Stimulated activated CD4-positive, alpha-beta T cell treated with anti-CD3 and anti-CD28 coated beads, Interleukin-2, amount 100 ng/mL, for 48 hours (primary cell): ENCODE measurements at places on chromosomes 12 and 14.

DNA sequence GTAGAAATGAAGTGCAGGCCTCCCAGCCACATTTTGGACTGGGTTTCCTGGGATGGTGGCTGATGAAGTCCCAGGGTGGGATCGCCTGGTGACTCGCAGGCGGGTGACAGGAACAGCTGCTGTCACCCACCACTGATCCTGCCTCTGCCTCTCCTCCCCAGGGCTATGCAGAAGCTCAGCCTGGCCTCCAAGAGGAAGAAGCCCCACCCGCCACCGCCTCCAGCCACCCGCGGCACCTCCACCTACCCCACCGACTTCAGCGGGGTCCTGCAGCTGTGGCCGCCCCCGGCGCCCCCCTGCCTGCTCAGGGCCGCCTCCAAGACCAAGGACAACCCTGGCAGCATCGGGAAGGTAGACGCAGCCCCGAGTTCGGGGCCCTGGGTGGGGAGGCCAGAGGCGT lies 28.3 kb downstream of the KIF26A start:
- no peak for DNase-seq

- no peak for DNase-seq
Observed at GRCh38 chr14:90354551-90355298, 23.0 kb upstream of the NRDE2 start.

DNA sequence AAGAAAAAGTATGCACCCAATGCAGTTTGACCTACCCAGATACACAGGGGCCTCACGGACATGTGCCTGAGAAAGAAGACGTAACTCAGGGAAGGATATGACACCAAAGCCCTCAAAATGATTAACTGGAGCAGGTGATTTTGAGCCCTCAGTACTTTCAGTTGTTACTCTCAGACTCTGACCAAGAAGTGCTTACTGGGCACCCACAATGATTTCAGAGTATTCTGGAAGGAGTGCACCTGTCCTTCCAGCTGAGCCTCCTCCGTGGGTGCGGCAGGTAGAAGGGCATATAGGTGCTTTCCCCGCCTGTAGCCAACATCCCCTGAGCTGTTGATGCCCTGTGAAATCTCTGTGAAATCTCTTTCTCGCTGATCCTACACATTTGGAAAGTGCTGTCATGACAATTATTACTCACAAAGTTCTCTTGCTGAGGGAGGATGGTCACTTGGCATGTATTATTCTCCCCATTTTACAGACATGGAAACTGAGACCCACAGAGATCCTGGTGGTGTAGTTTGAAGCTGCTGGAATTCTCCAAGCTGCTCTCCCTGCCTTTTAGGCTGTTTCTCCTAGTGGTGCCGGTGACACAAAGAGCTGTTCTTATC lies 154.3 kb upstream of the CCND2 start:
- DNase-seq = peak; percentile 31

GRCh38 chr14:103773521-103773920 lies 57.9 kb downstream of the ZFYVE21 start:
- DNase-seq = no peak

GRCh38 chr12:93006471-93007208 lies 77.5 kb upstream of the EEA1 start:
- no peak for DNase-seq

GRCh38 chr14:94458096-94458495 lies 5.5 kb upstream of the SERPINA11 start:
- DNase-seq = no peak

- DNase-seq = no peak
Observed at GRCh38 chr14:54667026-54667744, 100.3 kb downstream of the SAMD4A start.

DNA sequence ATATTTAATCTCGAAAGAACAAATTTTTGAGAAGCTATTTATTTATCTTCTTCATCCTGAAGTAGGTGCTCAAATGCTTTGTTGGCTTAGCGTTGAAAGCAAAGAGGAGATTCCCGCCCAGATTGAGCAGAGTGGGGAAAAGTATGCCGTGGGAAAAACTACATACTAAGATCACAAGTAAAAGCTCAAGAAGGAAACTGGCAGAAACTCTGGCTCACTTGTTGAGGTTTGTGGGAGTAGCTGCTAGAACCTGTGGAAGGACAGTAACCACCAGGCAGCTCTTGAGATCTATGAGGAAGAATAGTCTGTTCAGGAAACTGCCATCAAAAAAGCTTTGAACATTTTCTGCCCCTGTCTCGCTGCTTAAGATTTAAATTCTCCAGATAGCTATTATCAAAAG lies 3.9 kb downstream of the MYRFL start:
- no peak for DNase-seq

DNA sequence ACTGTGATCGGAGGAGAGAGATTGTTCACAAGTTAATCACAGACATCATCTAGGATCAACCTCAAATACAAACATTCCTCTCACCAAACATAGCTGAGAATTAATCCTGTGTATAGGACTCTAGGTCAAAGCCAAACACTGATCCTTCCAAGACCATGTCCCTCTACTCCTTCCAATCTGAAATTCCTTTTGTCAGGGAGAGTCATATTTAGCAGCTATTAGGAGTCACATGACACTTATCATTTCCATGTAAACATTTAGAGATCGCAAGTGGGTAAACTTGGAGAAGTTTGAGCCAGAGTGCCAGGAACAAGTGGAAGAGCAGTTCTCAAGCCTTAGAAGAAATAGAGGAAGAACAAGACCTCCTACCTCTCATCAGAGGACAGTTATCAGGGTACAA lies 13.5 kb downstream of the OR2AP1 start:
- no peak for DNase-seq

GRCh38 chr14:91154851-91155625 lies 41.2 kb downstream of the DGLUCY start:
- no peak for DNase-seq

DNA sequence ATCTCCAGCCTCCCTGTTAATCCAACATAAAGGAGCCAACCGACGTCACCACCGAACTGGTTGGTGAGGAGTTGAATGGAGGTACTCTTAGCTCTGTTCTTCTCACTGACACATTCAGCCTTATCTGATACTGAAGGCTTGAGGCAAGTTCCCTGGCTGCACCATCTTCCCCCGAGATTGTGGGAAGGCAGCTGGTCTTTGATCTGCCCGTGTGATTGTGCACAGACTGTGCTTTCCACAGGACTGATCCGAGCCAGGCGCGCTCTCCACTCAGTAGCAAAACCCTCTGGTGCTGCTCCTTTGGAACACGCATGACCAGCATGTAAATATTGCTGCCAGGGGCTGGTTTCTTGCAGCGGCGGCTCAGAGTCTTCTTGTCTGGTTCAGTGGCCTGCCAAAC lies 30.1 kb upstream of the DLK1 start:
- no peak for DNase-seq

GRCh38 chr14:96587823-96588385 lies 85.7 kb downstream of the PAPOLA start:
- no peak for DNase-seq

GRCh38 chr14:75234173-75235115 lies 44.2 kb upstream of the FOS start:
- DNase-seq = no peak
